LNCaP clone FGC (cell line): ENCODE measurements at places on chromosomes 11 and 22.

GRCh38 chr11:114964676-114965214, 286.4 kb downstream of the NXPE2 start:
- no peak for DNase-seq

DNA sequence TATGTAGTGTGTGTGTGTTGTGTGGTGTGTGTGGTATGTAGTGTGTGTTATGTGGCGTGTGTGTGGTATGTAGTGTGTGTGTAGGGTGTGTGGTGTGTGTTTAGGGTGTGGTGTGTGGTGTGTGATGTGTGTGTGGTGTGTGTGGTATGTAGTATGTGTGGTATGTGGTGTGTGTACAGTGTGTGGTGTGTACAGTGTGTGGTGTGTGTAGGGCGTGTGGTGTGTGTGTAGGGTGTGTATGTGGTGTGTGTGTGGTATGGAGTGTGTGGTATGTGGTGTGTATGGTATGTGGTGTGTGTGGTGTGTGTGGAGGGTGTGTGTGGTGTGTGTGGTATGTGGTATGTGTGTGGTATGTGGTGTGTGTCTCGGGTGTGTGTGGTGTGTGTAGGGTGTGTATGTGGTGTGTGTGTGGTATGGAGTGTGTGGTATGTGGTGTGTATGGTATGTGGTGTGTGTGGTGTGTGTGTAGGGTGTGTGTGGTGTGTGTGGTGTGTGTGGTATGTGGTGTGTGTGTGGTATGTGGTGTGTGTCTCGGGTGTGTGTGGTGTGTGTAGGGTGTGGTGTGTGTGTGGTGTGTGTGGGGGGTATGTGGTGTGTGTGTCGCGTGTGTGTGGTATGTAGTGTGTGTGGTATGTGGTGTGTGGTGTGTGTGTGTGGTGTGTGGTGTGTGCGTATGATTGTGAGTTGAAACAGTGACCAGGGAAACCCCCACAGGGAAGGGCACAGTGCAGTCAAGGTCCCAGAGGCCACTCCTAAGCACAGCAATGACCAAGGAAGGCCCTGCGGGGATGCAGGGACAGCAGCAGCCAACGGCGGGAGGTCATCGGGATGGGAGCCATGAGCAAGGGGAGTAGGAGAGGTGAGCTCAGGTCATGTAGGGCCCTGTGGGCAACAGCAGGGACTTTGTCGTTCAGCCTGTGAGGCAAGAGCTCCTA, 2.9 kb upstream of the PPP6R2 start:
- DNase-seq = no peak

- no peak for DNase-seq
These were observed 3.6 kb upstream of the UBXN1 start for GRCh38 chr11:62682518-62682917.

- no peak for DNase-seq
These were observed 3.7 kb upstream of the ANAPC15 start for GRCh38 chr11:72116019-72116755.
